HepG2 (cell line): ENCODE measurements at places on chromosomes 11 and 22.

DNA sequence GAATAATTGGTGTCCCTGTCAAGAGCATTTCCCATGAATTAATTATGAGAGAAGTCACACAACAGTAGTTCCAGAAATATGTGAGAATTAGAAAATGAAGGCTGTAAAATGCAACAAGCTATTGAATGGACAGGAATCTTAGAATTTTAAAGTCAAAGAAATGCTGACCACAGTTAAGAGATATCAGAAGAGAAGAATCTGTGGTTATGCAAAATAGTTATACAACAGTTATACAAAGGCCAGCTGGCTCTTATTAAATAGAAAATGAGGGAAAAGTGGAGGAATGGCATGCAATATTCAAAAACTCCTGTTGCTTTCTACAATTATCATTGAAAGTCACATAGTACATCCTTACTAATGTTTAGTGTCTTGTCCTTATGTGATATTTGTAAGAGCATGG, 27.4 kb downstream of the CASP12 start:
- no peak for DNase-seq

DNA sequence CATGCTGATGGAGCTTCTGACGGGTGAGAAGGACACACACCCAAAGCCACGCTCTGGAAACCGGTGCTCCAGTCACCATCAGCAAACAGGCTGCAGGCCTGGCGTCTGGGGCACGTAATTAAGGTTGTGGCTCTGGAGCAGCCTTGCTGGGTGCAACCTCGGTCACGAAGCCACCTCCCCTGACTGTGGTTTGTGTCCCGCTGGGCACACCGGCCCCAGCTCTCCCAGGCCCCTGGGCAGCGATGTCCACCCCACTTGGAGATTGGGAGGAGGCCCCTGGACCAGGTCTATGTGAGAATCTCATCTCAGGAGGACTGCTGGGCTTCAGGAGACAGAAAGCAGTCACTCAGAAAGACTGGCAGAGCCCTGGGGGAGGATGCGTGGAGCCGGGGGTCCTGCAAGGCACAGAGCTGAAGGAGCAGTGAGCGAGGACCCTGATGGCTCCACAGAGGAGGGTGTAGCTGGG, 631.6 kb downstream of the BRD1 start:
- no peak for DNase-seq

DNA sequence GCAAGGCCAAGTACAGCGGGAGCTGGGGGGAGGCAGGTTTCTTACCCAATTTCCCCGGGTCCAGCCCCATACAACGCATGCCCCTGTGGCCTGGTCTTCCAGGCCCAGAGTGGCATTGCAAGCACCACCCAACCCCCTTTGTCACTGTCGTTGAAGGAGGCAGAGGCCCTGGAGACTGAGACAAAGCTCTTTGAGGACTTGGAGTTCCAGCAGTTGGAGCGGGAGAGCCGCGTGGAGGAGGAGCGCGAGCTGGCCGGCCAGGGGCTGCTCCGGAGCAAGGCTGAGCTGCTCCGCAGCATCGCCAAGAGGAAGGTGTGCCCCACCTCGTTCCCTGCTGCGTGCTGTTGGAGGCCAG, 27.8 kb downstream of the PHLDB1 start:
- DNase-seq, result no peak

GRCh38 chr11:119373921-119374631, 7.4 kb downstream of the USP2 start:
- DNase-seq, result peak; percentile 74

DNA sequence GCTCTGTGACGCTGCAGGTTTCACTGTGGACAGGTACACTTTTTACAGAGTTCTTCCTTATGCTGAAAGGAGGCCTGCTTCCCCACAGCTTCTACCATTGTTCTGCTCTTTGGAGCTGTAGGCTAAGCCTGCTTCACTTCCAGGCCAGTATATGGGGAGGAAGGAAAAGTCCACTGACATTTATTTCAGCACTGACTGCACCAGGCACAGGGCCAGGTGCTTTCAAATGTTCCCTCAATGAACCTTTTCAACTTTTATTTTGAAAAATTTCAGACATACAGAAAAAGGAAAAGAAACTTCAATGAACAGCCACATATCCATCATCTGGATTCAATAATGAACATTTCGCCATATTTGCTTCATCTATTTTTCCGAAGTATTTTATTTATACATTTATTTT, 22.0 kb downstream of the POU2F3 start:
- no peak for DNase-seq

DNA sequence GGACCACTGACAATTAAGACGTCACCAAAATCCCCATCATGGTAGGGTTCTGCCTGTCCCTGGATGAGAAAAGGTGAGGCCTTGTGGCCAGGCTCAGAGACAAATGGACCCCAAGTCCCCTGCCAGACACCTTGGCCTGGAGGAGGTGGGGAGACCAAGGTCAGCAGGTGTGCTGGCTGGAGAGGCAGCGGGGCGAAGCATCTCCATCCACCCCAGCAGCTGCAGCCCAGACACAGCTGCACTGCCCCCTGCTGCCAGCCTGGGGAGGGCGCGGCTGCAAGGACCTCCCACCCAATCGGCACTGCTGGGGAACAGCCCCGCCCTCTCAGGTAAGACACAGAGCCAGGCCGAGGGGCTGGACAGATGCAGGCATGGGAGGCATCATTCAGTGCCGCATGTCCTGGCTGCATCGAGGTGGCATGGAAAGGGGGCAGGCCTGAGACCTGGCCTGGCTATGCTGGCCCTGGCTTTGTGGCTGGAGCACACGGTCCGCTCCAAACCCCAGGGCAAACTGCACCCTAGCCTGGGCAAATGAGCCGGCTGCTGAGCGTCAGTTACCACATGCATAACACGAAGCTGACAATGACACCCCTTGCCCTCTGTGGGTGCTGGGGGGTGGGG, 12.2 kb upstream of the MFNG start:
- DNase-seq, result peak; percentile 50

- DNase-seq, result peak; percentile 13
Measured at GRCh38 chr22:46937185-46937584, 174.7 kb downstream of the TBC1D22A start.

DNA sequence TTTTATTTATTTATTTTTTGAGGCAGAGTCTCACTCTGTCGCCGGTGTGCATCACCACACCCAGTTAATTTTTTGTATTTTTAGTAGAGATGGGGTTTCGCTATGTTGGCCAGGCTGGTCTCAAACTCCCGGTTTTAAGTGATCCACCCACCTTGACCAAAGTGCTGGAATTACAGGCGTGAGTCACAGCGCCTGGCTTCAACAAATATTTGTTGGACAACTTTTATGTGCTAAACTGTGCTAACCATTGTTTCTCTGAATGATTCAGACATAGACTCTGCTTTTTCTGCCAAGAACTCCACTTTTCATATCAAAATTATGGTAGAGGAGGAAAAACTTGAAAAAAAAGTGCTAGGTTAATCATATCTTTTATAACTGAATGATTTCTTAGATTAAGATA, 36.3 kb downstream of the MMP7 start:
- peak; percentile 94 for DNase-seq

GRCh38 chr22:50400931-50401330, 57.8 kb downstream of the PPP6R2 start:
- no peak for DNase-seq

- no peak for DNase-seq
Measured at GRCh38 chr11:64762674-64763525, 3.1 kb upstream of the PYGM start.

- no peak for DNase-seq
Measured at GRCh38 chr22:40648386-40648785, 11.9 kb upstream of the MRTFA start.

- DNase-seq, result no peak
Measured at GRCh38 chr11:22930816-22931594, 70.7 kb upstream of the CCDC179 start.

DNA sequence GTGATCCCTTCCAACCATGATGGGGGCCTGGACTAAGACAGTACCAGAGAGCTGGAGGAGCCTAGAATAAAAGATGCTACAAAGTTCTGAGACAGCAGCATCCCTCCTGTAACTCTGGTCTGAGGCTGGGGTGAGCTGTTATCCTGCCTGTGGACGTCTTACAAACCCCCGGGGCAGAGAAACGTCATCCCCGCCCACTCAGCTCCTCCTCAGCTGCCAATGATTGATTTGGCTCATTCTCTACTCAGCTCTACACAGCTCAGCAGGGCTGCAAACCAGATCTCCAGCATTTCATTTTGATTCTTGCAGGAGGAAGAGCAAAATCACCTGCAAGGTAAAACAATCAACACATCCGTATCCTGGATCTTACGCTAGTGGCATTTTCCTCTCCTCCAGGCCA, 55.5 kb downstream of the CSNK2A3 start:
- DNase-seq, result no peak

DNA sequence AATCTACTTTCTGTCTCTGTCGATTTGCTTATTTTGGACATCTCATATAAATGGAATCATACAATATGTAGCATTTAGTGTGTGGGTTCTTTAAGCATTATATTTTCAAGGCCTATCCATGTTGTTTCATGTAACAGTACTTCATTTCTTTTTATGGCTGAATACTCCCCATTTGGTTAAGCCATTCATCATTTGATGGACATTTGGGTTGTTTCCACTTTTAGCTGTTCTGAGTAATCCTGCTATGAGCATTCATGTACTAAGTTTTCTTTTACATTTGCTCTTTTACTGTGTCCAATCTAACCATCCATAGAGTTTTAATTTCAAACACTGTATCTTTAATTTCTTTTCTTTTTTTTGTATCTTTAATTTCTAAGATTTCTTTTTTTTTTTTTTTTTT, 55.6 kb upstream of the SPTBN2 start:
- DNase-seq, result no peak

DNA sequence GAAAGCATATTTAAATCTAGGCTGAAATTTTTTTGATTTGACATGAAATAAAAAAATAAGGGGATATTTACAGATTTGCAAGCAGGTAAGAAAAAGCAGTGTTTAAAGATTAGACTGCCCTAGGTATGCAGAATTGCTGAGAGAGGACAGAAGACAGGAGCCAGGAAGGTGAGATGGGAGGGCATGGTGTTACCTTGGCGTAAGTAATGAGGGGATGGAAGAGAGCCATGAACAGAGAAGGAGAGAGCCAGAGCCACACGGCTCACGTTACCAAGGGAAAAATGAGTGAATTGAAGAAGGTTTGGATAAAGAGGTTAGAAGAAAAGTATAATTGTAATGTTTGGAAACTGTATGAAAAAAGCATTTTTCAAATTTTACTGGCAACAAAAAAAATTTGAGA, 904.3 kb downstream of the OPCML start:
- DNase-seq, result no peak

DNA sequence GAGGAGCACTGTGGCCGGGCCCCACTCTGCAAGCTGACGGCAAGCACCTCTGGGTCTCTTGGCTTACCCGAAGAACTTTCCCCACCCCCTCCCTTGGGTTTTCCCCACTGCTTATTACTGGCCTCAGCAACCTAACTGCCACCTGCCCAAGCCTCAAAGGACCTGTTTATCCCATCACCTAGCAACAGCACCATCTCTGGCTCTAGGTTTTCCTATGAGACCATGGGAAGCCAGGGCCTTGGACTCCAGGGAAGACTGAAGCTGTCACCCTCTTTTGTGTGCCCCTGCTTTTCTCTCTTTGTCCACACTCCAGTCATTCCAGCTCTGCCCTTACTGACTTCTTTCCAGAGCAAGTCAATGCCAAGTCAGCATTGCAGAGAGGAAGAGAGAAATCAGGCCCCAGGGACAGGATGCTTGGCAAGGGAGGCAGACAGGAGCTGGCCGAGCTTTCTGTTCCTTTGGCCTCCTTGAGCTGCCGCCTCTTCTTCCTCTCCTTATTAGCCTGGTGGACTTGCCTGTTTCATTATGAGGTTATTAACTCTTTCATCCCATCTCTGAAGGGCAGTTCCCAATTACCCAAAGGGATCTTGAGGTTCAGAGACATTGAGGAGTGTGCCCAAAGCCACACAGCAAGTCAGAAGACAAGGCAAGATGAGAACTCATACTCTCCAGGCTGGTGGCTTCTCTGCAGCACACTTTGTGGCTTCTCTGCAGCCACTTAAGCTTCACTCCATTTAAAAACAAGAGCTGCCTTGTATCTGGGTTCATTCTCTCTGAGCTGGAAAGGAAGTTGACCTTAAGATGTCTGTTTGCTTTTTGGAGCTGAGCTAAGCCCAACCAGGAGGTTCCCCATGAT, at the start of gene SMIM35:
Gene SMIM35 (minus strand): TSS at position 51 of the 856 bp plus-strand sequence. CDS start 206 bp downstream, outside the sequence.
- DNase-seq, result no peak
